Activated CD8-positive, alpha-beta memory T cell treated with anti-CD3 and anti-CD28 coated beads for 1 hour (primary cell): ENCODE measurements at places on chromosomes 7 and 10.

DNA sequence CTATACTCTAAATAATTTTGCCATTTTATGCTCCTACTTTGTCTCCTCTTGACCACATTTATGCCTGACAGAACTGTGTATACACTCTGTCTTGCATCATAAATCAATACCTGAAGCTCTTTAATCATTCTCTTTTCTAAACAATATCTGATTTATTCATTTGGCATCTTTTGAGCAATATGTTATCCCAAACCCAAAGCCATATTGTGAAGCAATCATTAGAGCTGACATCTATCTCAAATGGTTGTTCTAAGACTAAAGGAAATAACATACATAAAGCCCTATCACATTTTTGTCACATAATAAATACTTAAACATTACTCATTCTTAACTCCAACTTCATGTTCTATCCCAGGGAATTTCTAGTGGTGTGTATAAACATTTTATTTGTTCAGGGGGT, 717.6 kb downstream of the SORCS1 start:
- DNase-seq, result no peak

GRCh38 chr10:71868192-71868697, 17.2 kb upstream of the PSAP start:
- no peak for DNase-seq

GRCh38 chr7:90560730-90561129, 35.4 kb upstream of the CDK14 start:
- DNase-seq, result no peak

GRCh38 chr7:151339651-151340382, 1.8 kb upstream of the NUB1 start:
- no peak for DNase-seq

DNA sequence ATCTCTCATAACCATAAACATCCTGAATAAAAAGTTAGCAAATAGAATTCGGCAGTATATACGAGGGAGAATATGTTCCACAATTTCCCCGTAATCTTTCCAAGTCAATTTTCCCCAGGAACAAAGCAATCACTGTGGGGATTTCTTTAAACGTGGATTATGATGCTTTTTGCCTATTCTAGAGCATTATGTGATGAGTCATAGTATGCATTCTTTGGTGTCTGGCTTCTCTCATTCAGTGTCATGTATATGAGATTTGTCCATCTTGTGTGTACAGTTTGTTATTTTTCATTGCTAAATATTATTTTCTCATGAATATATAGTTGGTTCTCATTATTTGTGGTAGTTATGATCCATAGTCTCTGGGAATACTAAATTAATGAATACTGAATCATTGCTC, 9.9 kb upstream of the OR9A4 start:
- no peak for DNase-seq

DNA sequence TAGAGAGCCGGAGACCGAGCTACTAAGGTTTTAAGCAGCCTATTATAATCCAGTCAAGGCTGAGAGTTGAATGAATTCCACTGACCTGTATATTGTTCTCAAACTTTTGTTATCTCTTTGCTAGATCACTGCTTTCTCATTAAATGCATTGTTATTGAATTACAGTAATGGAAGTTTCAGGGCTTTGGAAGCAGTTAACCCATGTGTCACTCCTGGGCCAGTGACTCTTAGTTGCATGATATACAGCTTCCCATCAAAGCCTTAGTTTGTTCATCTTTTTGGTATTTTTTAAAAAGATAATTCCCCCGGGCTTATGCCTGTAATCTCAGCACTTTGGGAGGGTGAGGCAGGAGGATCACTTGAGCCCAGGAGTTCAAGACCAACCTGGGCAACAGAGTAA, 55.4 kb upstream of the KIAA1217 start:
- DNase-seq, result no peak

GRCh38 chr7:105261689-105262088, 127.0 kb downstream of the SRPK2 start:
- DNase-seq, result no peak

DNA sequence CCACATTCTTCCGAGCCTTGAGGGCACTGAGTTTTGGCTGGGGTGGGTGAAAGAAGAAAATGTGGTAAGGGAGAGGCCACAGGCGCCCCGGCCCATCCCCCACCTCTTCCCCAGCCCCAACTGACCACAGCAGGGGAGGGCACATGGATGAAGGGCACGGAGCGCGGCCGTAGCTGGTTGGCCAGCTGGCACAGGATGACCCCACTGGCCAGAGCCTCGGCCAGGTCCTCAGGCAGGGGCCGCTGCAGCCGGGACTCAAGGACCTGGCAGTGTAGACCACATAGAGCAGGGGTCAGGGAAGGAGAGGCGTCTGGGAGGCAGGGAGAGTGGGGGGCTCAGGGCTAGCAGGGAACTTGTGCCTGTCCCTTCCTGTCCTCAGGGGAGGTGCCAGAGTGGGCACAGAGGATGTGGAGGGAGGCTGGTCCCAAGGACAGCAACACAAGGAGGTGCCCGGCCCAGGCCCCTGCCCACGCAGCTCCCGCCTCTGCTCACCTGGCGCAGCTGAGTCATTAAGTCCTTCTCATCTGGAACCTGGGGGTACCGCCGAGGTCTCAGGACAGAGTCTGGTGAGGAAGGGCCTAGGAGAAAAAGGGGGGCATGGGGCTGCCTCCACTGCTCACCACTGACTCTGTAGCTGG, 2.2 kb upstream of the SAP25 start:
- no peak for DNase-seq

- no peak for DNase-seq
Measured at GRCh38 chr7:131670406-131670805, 114.0 kb upstream of the PODXL start.

DNA sequence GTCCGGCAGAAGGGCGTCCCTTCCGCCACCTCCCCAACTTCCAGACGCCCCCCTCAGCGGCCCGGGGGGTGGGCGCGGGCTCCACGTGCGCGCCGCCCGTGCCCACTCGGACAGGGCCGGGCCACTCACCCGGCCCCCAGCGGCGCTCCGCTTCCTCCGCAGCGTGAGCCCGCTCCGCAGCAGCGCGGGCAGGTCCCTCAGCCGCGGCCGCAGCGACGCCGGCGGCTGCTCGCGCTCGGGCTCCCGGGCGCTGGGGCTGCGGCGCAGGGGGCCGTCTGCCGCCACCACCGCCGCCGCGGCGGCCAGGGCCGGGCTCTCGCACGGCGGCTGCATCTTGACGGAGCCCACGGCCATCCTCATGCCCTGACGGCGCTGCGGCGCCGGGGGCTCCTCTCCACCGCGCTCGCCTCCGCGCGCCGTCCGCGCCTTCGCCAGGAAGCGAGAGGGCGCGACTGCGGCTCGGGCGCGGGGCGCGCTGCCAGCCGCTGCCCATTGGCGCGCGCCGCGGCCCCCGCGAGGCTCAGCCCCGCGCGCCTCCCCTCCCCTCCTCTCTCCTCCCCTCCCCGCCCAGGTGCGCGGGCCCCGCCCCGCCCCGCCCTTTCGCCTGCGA, at the start of gene RAPGEF5:
Gene RAPGEF5 (minus strand): TSS at position 454 of the 610 bp plus-strand sequence. CDS start 94 bp downstream, at position 360.
- no peak for DNase-seq

- no peak for DNase-seq
Measured at GRCh38 chr10:299969-300368, 164.7 kb downstream of the ZMYND11 start.

DNA sequence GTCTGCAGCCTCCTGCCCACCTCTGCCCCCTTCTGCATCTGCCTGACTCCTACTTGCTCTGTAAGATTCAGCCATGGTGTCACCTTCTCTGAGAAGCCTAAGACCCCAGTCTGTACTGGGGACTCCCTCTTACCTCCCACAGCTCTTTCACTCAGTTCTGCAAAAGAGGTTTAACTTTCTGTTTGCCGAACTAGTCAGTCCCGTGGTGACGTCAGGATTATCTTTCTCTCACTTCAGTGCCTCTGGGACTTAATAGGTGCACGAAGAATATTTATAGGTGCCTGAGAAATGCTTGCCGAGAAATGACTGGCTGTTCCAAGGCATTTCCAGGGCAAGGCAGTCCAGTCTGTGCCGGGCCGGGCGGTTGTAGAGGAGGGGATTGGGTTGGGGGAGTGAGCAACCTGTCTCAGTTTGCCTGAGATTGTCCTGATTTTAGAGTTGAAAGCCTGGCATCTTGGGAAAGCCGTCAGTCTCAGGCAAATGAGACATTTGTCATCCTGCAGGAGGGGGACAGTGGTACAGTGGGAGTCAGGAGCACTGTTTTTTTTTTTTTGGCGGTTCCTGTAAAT, 227.5 kb upstream of the NPVF start:
- no peak for DNase-seq

- DNase-seq, result no peak
Measured at GRCh38 chr10:34163075-34163905, 651.8 kb downstream of the PARD3 start.

GRCh38 chr10:112195224-112195623, 11.7 kb upstream of the GPAM start:
- no peak for DNase-seq

- no peak for DNase-seq
Measured at GRCh38 chr10:47222461-47222860, 77.5 kb upstream of the GDF10 start.
